GOT3 (cell line): ENCODE measurements at places on chromosomes 6 and 20.

DNA sequence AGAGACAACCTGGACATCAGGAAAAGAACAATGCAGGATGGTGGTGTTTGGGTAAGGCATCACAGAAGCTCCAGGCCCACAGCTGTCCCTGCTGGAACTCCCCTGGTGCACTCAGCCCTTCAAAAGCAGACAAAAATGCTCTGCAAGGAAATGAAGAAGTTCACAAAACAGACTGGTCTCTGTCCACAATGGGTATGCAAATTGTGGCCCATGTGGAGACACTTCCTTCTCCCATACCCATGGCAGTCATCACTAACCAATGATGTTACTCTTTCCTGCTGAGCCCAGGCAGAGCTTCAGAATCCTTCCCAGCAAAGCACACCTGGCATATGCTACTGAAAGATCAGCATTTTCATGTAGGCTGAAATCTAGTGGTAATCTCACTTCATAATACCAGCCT is 42.6 kb upstream of the PXDC1 start:
- no peak for DNase-seq

GRCh38 chr6:152161501-152161900 is 354.0 kb downstream of the ESR1 start:
- no peak for DNase-seq

DNA sequence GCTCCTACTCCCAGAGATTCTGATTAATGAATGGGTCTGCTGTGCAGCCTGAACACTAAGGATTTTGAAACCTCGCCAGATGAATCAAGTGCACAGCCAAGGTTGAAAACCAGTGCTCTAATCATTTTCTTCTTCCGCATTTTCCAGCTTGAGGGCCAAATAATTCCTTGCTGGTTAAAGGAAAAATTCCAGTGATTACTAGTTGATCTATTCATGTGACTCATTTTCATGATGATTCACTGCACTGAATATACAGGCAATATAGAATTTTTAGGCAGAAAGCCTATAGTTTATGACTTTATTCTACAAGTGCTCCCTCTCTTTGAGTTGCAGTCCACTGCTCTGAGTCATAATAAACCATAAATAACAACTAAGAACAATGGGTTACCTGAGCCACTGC is 80.6 kb upstream of the PROKR2 start:
- DNase-seq = no peak

GRCh38 chr6:169035385-169036240 is 218.0 kb downstream of the THBS2 start:
- DNase-seq = peak; percentile 13

- DNase-seq = no peak
These were observed 59.9 kb upstream of the TINAG start for GRCh38 chr6:54248319-54248718.

- no peak for DNase-seq
These were observed 316.6 kb downstream of the CDKAL1 start for GRCh38 chr6:20850686-20851416.

DNA sequence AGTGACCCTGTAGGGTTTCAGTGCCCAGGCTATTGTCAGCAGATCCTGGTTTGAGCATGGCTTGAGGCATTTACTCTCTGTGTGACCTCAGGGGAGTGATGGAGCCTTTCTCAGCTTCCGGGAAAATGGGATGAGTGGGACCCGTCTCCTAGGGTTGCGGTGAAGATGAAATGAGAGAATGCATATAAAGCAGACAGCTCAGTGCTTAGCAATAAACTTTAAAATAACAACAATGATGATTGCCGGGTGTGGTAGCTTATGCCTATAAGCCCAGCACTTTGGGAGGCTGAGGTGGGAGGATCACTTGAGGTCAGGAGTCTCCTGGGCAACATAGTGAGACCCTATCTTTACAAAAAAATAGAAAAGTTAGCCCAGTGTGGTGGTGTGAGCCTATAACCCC is 106.0 kb upstream of the MTHFD1L start:
- no peak for DNase-seq

DNA sequence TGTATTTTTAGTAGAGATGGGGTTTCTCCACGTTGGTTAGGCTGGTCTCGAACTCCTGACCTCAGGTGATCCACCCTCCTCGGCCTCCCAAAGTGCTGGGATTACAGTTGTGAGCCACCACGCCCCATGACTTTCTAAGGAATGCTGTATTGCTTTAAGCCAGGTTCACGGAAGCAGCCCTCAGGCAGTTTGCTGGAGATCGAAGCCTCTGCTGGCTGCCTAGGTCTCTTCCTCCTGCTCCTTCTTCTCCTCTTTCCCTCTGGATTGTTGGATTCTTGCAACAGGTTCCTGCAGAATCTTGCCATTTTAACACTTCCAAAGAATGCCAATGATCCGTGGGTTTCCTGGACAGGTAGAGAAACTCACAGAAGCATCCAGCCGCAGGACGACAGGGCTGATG is 29.3 kb upstream of the B4GALT5 start:
- DNase-seq = no peak

- DNase-seq = no peak
These were observed at the start of gene RRAGD for GRCh38 chr6:89412071-89413005. Gene RRAGD (minus strand): TSS chr6:89412273. CDS start chr6:89411993, 280 bp downstream.

DNA sequence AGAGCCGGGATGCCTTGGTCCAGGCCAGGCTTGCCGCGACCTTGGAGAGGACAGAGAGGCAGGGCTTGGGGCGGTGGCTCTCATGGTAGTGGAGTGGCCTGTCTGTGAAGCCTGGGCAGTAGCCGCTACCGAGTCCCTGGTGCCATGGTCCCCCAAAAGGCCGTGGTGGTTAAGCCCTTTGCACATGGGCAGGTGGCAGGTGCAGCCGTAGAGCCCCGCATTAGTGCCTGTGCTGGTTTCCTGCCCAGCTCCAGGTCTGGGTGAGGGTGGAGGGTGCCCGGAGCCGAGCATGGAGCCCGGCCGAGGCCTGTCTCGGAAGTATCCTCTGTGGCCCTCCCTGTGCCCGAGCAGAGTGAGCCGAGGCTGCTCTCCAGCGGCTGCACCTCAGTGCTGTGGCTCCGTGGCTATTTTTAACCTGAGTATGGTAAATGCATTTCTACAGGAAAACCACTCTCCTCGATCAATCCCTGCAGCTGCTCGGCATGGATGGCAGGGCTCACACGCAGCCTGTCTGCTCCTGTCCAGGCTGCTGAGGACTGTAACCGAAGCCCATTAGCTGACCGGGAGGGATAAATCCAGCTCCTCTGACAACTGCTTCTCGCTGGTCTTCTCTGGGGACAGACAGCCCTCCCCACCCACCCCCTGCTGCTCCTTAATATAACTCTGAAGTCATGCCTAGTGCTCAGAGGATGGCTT is 36.3 kb upstream of the GATA5 start:
- DNase-seq = no peak

DNA sequence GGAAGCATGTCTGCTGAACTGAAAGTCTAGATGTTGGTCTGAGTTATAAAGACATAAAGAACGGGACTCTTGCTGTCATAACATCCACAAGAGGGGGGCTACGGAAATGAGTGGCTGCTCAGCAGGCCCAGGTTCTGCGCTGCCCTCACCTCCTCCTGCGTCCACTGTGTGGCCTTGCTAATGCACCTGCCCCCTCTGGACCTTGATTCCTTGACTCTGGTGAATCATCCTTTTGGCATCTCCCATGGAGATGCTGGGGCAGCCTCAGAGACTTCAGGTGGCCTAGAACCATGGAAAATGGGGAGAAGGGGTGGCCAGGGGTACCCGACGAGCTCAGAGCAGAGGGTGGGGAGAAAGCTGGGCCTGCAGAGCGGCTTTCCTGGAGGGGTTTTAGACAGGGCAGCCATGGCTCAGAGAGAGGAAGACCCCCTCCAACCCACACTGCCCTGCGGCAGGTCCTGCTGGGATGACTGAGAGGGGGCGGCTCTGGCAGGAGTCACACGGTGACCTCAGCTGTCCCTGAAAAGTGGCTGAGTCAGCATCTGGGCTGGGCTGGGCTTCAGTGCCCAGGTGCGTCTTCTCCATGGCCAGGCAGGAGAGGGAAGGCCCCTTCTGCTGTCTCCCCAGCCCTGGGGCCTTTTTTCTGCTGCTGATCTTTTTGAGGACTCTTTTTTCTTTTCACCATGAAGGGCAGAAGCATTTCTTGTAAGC is 46.9 kb downstream of the DLGAP4 start:
- no peak for DNase-seq

- DNase-seq = no peak
These were observed 270.0 kb downstream of the CDH26 start for GRCh38 chr20:60228255-60228654.

GRCh38 chr6:43940393-43941087 is 170.5 kb downstream of the VEGFA start:
- DNase-seq = no peak

- no peak for DNase-seq
These were observed 252.4 kb downstream of the PHACTR1 start for GRCh38 chr6:12968839-12969558.

- DNase-seq = no peak
These were observed 44.3 kb downstream of the CPXM1 start for GRCh38 chr20:2756056-2756611.

DNA sequence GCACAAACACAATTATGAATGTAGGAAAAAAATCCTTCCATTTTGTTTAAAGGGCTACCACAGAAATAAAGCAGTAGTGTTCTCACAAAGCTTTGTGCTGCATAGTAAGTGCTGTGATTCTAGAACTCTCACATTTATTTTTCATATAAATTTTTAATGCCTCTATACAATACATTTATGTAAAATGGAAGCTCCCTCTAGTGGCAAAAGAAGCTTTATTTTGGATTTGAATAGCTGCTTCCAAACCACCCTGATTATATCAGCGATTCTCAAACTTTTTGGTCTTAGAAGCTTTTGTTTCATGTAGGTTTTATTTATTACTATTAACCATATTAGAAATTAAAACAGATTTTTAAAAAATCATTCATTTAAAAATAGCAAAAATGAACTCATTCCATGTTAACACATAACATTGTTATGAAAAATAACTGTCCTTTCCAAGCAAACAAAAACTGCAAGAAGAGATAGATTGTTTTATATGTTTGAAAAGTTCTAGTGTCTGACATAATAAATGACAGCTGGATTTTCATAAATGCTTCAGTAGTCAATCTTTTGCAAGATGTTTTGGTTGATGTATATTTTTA is 38.4 kb downstream of the HS3ST5 start:
- no peak for DNase-seq

DNA sequence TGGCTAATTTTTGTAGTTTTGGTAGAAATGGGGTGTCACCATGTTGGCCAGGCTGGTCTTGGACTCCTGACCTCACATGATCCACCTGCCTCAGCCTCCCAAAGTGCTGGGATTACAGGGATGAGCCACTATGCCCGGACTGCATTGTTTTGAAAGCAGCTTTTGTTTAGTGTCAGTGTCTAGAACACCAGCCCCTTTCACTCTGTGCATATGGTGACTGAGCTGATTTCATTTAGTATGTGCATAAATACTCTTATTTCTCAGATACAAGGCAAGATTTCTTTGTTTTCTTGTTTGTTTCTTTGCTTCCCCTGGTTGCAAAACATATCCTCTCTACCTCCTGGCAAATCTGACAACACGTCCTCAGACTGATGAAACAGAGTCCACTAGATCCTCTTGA is 152.8 kb upstream of the CHD6 start:
- DNase-seq = no peak

DNA sequence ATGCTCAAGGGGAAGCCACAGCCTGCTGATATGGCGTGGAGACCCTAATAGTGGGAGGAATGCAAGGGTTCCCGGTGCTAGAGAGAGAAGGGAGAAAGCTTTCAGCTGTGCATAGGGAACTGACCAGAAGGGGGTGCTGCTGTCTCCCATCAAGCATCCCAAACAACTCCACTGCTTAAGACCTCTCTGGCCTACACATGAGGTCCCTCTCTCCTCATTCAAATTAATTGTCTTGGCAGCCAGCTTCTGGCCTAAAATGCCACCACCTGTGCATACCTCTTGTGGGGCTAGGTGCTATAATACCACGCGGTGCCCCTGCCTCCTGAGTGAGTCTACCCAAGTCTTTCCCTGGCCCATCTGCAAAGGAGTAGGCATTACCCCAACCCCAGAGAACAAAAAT is 14.5 kb downstream of the ADISSP start:
- no peak for DNase-seq

DNA sequence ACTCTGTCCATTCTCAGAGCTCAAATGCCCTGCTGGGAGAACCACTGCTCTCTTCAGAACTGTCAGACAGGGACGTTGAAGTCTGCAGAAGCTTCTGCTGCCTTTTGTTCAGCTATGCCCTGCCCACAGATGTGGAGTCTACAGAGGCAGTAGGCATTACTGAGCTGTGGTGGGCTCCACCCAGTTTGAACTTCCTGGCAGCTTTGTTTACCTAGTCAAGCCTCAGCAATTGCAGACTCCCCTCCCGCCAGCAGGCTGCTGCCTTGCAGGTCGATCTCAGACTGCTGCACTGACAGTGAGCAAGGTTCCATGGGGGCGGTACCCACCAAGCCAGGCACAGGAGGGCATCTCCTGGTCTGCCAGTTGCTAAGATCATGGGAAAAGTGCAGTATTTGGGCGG is 21.8 kb upstream of the UFL1 start:
- no peak for DNase-seq

DNA sequence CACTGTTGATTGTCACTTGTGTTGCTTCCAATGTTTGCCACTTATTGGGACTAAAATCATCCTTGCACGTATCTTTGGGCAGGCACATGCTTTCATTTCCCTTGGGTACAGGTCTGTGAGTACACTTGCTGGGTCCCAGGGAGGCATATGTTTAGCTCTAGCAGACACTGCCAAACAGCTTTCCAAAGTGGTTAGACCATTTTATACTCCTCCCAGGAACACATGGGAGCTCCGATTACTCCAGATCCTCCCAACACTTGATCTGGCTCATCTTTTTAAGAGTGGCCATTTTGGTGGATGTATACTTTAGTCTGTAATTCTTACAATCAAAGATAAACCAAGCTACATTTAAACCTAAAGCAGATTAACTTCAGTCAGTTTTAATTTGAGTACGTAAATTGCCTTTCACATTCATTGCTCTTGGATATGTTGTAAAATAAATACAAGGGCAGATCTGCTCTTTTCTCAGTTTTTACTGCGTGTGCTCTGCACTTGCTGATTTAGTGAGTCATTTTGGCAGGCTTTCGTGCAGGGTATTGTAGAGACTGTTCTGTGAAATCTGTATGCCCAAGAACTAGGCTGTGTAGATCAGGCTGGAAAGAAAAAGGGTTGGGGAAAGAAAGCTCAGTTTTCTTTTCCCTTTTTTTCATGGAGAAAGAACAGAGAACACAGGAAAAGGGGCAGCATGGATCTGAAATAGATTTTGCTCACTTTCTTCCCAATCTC is 19.5 kb downstream of the SLC22A1 start:
- no peak for DNase-seq

DNA sequence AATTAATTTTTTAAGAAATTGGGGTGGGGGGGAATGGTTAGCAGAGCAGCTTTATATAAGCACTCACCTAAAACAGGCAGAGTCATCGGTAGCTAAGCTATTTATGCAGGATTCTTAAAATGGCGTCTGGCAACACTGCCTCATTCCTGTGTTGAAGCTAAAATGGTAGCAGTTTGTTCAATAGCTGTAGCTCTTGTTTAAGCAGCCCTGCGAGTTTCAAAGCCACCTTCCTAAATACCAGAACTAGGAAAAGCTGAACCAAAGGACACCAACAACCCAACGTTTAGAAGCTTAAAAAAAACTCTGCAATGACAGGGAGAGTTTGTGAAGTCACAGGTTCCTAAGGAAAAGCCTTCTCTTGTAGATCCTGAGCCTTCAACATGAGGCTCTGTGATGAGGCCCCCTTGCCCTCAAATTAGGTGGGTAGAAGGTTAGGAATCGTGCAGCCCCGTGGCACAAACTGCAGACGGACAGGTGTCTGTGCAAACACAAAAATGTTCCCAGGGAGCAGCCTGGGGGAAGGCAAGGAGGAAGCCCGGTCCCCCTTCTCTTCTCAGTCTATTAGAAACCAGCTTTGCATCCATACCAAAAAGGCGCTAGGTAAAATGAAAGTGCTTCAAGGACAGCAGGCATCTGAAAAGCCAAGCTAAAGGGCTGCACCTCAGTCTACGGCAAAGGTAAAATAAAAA is 4.7 kb downstream of the ZMYND8 start:
- no peak for DNase-seq
